ENCODE measurements at places on chromosomes 7 and 10.

DNA sequence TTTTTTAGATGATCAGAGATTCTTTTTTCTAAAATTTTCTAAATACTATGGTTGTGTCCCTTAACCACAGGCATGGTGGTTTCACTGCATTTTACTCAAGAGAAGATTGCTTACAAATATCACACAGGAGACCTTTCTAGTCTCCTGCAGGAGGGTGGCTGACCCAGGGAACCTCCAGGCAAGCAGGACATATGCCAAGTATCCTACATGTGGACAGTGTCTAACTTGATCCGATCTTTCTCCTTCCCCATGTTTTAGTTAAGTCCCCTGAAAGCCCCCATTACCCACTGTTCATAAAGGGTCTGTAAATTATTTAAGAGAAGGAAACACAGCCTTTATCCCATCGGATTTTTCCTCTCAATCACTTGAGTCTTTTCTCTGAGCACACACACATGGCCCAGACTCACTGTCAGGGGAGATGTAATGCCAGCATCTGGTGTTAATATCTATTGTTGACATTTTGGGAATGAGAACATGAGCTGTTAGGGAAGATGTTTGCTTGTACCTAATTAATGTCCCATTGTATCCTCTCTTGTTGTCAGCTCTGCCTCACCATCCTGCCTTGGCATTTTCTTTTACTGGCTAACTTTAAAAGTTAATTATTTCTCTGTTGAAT is 755.2 kb downstream of the AUTS2 start:
- DNase-seq: no peak

GRCh38 chr7:87341441-87341840 is 4.0 kb upstream of the CROT start:
- DNase-seq: no peak

GRCh38 chr7:104958371-104958865 is 55.6 kb upstream of the KMT2E start:
- DNase-seq: no peak

GRCh38 chr10:75472685-75473084 is 41.3 kb downstream of the LRMDA start:
- DNase-seq: no peak

DNA sequence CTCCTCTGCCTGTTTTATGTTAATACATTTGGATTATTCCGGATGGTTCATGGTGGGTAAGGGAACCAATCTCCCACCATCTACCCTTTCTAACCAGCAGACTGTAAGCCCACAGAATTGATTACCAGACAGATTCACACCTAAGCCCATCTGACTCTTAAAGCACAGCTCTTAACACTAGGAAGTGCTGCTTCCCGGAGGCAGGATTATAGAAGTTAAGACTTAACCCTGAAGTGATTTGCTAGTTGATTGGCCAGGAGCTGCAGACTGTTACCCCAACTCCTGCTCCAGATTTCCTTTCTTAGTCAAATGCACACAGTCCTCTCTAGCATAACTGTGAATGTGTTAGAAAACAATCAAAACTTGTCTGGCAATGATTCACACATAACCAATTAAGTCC is 221.7 kb downstream of the CDK14 start:
- DNase-seq: no peak

DNA sequence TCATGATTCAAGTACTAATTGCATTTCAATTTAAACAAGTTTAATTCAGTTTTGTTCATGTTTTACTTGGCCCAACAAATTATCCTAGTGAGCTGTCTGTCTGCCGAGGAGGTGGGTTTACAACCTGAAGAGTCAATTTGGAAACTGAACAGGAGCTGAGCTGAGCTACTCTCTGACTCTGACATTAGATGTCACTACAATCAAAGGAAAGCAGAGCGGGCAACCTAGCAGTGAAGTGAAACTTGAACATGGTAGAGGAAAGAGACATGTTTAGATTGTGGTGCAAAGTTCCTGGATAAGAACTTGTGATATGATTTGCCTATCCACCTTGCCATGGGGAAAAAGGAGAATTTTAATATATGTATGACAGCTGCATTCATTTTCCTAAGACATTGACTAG is 9.6 kb upstream of the AGR3 start:
- no peak for DNase-seq

GRCh38 chr7:123709525-123709924 is 39.3 kb downstream of the WASL start:
- DNase-seq: no peak

DNA sequence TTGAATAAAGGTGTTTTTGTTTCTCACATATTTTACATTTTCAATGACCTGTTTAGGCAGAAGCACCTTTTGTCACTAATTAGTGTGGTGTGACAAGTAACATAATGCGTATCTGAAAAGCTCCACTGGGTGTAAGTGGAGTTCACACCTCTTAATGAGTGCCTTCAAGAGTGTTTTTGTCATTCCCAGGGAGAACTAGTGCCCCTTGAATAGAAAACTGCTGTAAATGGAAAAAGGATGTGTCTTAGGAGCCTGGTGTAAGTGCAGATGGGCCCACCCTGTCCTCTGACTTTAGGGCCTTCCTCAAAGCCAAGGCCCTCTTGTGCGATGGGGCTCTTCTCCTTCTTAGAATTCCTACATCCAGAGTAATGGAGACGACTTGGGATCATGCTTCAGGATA is 170.0 kb downstream of the MGMT start:
- no peak for DNase-seq

DNA sequence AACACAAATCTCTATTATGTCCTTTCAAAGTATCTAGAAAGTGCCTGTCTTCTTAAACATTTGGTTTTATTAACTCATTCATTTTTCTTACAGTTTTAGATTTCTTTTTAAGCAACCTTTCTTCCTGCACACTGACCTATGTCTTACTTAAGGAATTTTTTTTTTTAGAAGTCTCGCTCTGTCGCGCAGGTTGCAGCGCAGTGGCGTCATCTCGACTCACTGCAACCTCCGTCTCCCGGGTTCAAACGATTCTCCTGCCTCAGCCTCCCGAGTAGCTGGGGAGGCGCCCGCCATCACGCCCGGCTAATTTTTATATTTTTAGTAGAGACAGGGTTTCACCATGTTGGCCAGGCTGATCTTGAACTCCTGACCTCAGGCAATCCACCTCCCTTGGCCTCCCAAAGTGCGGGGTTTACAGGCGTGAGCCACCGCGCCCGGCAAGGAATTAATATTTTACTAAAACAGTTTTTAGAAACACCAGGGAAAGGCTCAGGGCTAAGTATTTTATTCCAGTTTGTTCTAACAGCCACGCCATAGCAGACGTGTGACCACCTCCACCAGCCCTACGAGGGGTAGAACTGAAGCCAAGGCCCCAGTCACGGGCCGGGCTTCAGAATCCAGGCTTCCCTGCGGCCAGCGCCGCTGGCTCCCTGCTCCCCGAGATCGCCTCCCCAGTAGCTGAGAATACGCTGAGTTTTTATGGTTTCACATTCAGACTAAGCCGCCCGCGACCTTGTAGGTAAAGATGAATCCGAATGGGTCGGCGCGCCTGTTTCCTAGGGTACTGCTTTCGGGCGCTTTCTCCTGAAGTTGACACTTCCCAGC is 941 bp upstream of the LUC7L2 start:
- DNase-seq: no peak

- no peak for DNase-seq
Measured at GRCh38 chr7:37083311-37084096, 359.2 kb upstream of the AOAH start.

- DNase-seq: no peak
Measured at GRCh38 chr7:11517853-11518252, 314.1 kb downstream of the THSD7A start.

- no peak for DNase-seq
Measured at GRCh38 chr10:111934931-111935330, 248.6 kb downstream of the GPAM start.

DNA sequence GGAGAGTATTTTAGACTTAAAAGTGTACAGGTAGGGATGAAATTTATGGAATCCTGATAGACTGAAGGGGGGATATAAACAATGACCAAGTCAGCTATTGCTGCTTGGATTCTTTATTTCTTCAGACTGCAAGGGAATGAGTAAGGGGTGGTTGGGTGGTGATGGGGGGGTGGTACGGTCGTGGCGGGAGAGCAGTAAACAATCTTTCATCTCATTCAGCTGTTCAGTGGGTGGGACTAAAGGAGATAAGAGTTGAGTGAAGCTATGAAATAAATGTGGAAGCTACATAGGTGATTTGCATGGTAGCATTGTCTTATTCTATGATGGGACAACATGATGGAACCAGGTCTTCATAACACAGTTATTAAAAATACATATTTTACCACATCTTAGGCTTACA is 1.8 kb downstream of the SEPTIN7 start:
- no peak for DNase-seq

GRCh38 chr10:78991187-78991586 is 77.6 kb upstream of the ZMIZ1 start:
- DNase-seq: no peak

- DNase-seq: no peak
Measured at GRCh38 chr10:109922358-109922975, 844 bp downstream of the XPNPEP1 start.

DNA sequence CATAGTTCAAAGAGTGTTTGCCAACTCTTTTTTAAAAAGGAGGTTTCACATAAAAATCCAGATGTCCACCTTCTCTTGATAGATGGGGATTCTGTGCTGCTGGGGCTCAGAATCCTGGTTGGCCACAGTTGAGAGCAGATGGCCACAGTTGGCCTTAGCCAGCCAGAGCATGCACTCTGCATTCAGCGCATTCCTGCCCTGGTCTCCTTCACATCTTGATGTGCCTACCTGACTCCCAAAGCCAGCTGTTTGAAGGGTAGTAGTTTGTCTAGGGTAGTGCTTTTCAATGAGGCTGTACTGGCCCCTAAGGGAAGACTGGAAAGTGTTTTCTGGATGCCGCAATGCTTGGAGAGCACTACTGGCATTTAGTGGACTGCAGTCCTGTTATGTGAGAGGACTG is 208.1 kb upstream of the HDAC9 start:
- no peak for DNase-seq

GRCh38 chr10:58886406-58886805 is 290.0 kb upstream of the PHYHIPL start:
- DNase-seq: no peak

DNA sequence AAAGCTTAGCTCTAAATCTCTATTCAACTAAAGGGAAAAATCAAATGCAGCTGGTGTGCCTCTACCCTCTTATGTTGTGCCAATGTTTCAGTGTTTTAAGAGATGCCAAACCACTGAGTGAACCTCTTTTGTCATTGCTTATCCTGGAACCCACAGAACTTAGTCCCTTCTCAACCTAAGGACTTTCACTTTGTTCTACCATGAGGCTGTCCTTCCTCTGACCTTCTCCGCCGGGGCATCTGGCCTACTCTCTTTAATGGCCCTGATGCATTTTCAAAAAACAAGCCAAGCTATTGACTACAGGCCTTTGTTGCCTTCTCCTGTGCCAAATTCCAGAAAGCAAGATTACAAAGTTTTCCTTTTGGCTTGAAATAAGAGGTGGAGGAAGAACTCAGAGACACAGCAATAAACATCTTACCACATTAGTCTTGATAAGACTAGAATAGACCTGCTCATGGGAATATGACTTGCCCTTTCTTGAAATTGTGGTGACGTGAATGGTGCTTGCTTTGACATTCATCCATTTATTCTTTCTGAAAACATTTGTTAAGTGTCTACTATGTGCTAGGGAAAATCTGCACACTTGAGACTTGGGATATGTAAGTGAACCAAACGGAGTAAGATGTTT is 253.2 kb upstream of the SMIM30 start:
- no peak for DNase-seq

GRCh38 chr7:150335108-150335773 is 6.2 kb downstream of the RARRES2 start:
- no peak for DNase-seq

GRCh38 chr10:17216217-17216900 is 11.7 kb upstream of the VIM start:
- DNase-seq: no peak

DNA sequence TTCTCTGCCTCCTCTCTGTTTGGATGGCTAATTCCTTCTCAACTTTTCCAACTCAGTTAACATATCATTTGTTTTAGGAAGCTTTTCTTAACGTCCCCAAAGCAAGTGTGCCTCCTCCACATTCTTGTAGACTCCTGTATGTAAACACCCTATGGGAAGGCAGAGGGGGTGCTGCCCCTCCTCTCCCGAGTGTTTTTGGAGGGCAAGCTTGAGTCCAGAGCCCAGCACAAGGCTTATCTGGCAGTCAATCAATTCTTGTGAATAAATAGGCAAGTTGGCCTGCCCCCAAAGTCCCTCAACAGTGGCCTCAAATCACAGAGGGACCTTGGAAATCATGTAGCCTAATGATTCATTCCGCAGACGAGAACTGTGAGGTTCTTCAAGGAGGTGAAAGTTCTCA is 305.6 kb downstream of the RPS24 start:
- no peak for DNase-seq

DNA sequence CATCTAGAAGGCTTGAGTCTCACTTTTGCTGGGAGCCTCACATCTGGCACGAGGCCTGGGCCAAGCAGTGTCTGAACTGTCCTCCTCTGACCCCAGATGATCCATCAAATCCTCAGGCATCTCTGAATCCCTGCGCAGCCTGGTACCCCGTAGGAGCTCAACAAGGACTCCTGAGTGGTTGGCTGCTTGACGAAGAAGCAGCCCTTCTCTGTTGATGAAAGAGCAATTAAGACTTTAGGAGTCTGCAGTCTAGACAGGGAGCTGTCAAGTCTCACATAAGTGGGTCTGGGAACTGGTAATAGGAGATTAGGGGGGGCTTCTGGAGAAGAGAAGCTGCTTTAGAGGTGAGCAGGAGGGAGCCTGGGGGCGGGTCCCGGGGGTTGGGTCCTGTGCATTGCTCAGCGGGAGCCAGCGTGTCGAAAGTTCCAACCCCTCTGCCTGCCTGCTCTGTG is 326.0 kb downstream of the RPS24 start:
- DNase-seq: no peak

- DNase-seq: no peak
Measured at GRCh38 chr7:44962483-44963251, 16.1 kb downstream of the MYO1G start.

- DNase-seq: no peak
Measured at GRCh38 chr10:51615764-51616298, 83.6 kb downstream of the CSTF2T start.

DNA sequence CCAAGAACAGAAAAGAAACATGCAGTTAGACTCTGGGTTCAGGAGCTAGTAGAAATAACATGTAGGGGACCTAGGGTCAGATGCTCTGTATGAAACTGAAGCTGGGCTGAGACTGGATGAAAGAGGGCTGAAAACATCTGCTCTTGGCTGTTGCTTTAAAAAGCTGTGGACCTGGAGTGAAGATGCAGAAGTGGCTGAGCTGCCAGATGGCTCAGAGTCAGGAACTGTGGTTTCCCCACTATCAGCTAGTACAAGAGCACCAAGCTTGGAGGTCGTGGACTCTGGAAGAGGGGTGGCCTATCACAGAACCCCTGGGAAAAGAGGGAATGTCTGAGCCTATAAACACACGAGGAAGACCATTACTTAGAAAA is 5.9 kb downstream of the ADK start:
- DNase-seq: no peak

DNA sequence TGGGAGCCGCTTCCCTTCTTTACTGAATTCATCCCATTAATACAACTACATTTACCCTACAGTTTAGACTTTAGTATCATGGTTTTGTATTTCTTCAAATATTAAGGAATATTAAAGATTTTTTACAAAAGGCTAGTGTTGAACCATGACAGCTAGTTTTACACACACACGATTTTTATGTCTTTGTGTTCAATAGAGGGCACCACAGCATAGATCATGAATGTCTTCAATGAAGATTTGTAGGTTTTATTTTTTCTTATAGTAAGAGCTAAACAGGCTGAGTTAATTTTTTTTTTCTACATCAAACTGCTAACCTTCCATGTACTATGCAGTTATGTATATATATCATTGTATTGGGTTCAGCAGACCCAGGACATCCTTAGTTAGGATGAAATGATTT is 76.9 kb downstream of the SNX10 start:
- no peak for DNase-seq

- DNase-seq: no peak
Measured at GRCh38 chr10:88292185-88292514, 291.0 kb downstream of the RNLS start.
